ENCODE measurements at places on chromosomes 2 and 18.

- DNase-seq: no peak
Measured at GRCh38 chr2:169709331-169709730, 15.1 kb downstream of the PHOSPHO2 start.

DNA sequence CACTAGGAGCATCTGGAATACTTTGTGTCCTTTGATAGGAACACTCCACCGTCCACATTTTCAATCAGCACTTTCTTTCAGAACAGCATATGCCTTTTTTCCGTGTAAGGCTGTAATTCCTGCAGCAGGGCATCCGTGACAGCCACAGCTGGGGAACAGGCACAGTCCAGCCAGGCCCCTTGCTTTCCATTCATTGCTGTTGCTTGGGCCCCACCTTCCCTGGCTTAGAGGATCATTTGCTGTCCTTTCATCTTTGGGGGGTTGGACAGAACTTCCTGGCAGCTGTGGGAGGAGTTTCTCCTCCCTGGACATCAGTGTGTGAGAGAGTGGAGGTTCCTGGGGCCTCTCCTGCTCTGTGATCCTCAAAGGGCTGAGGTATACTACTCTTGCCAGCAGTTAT, 49.7 kb upstream of the ITM2C start:
- DNase-seq: no peak

DNA sequence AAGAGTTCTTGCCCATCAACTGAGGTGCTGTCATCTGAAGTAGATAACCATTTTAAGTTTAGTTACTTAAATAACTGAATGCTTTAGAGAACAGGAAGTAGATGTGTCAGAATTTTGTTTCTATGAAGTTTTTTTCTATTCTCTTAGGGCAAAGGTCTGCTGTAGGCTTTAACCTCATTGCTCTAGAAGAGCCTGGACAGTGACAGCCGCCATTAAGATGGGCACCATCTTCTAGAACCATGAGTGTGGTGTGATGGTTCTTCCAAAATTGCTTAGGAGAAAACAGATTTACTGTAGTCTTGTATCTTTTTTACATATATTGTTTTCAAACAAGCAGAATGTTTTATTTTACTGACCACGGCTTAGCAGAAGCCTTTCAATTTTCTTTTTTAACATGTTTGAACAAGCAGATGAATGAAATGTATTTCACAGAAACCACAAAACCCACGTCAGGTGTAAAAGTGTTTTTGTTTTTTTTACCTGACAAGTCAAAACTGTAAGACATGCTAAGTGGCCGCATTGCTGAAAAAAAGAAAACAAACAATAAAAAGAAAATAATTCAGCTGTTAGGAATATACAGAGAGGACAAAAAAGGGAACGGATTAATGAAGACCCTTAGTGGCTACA, 77.9 kb downstream of the PRELID3A start:
- no peak for DNase-seq

DNA sequence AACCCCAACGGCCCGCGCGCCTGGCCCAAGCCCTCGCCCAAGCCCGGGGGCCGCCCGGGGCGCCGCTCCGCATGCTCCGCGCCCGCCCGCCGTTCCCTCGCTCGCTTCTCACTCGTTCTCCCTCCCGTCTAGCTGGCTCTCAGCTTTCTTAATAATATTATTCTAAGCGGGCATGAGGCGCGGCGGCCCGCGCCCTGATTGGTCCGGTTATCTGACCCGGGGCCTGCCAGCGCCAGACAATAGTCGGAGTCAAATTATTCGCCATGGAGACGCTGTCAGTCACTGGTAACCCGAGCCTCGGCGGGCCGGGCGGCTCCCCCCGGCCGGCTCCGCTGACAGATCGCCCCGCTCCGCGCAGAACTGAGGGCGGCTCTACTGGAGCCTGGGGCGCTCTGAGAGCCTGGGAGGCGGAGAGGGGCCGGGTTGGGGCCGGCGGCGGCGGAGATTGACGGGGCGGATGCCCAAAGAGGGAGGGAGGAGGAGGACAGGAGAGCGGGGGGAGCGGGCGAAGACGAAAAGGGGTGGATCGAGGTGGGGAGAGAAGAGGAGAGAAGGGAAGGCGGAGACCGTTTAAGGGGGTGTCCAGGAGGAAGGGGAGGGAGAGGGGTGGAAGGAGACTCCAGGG, at the start of gene SIX2:
TSS of gene SIX2 (minus strand) at position 150 of the 625 bp plus-strand sequence. CDS start 342 bp downstream, outside the sequence.
- DNase-seq: peak; percentile 73

DNA sequence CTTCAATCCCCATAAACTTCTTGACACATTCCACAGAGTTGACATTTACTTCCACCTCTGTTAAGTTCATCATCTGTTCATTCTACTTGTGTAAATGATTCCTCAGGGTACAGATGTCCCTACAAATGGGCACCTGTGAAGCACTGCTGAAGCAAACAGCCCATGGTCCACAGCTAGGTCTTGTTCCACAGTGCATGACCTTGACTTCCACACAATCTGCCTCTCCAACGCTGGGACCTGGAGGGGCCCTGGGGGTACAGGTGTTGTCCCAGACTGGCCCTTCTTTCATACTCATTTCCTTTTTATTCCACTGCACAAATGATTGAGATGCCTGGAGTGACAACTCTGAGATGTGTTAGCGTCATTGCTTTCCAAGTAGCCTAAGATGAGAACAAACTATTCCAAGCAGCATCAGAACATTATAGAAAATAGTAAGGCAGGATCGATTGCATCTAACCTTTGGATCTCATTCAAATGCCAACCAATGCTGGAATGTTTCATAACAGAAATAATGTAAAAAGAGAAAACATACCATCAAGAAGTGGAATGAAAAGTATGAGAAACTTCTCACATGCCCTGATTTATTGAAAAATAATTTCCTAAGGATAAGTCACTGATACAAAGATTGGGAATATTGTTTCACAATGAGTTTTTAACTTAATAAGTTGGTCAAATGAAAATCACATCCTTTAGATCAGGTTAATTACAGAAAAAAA, 31.2 kb downstream of the PIEZO2 start:
- no peak for DNase-seq

- DNase-seq: no peak
Measured at GRCh38 chr2:18830962-18831361, 241.6 kb upstream of the NT5C1B start.

- DNase-seq: no peak
Measured at GRCh38 chr2:46939626-46940359, 24.2 kb upstream of the MCFD2 start.

- no peak for DNase-seq
Measured at GRCh38 chr18:40524881-40525280, 1430.2 kb upstream of the PIK3C3 start.

DNA sequence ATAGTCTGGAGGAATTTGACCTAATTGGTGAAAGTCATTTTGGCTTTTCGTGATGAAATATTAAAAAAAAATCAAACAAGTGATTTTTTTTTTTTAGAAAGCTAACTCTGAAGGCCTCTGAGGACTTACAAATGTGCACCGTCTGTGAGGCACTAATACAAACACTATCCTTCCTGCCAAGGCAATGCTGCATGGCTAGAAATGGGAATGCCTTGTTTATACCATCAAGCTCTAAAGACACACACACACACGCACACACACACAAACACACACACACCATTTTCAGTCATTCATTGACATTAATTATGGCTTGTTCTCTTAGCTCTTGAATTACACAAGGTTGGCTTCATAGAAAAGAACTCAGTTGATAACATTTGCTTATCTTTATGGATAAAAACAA, 1242.0 kb upstream of the ACVR2A start:
- DNase-seq: no peak

DNA sequence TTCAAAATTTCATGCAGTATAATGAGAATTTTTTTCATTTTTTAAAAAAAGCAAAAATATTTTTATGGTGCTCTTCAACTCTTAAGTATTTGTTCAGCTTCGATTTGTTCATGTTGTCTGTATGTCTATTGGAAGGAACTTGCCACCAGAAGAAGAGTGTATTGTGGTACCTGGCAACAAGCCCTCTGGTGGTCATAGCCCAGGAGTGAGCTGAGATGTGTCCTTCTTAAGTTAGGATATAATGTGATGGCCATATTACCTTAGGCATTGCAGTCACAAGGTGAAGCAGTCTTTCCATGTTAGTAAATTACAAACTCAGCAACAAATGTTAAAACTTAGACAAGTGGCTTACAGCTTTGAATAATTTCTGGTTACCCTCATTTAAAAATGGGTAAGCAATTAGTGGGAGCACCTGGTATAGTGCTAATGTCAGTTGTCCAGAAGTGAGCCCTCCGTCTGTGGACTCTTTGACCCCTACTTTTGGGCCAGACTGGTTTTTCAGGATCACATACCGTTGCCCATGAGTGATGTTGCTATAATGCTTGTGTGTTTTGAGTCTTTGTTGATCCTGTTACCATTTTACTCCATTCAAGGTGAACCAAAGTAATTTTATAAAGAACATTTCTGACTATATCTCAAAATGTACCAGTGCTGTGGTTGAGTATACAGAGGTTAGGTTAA, 57.4 kb downstream of the MYO1B start:
- no peak for DNase-seq

- DNase-seq: peak; percentile 37
Measured at GRCh38 chr2:176063958-176064357, 19.8 kb downstream of the EVX2 start.
